ENCODE measurements at places on chromosomes 6 and 20. TPM values are rescaled to one million over a fixed set of nuclear protein-coding genes. Genes with fewer than 3 reads are reported as not detected.

DNA sequence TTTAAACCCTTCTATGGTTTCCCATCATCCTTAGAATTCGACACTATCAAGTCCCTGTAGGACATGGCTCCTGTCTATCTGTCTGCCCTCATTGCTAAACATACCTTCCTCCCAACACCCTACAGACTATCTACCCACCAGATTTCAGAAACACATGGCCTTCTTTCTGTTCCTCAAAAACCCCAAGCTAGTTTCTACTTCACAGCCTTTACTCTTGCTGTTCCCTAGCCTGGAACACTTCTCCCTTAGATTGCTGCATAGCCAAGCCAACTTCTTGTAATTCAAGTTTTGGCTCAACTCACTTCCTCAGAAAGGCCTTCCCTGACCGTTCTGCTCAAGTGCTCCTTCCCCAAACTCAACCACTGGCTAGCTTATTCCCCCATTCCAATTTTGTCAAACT, 156.2 kb downstream of the BTBD9 start:
- DNase-seq: no peak

DNA sequence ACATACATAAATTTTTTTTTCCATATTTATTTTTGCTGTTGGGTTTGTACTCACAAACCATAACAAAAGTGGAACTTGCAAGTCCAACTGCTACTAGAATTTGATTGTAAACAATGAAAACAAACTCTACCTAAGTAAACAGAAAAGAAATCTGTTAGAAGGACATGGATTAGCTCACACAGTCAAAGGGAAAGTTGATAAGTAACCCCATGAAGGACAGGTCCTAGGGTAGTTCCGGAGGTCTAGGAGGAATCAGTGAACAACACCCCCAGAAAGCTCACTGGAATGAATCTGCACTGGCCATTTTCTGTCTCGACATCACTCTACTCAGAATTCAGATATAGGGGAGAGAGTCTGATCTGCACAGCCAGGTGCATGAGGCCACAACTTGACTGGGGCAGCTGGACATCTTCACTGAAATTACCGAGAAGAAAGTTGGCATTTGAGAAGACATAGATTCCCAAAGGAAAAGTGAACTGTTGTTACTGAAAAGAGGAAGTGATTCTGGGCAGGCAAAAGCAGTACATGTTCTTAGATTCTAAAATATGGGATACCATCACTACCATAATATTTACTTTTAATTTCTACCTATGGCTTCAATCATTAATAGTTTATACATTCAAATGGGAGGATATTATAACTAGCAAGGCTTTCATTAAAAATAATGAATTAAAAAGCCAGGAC, 76.4 kb downstream of the HMGN3 start:
- no peak for DNase-seq

GRCh38 chr6:131368198-131368911, 204.7 kb upstream of the ARG1 start:
- peak; percentile 28 for DNase-seq

DNA sequence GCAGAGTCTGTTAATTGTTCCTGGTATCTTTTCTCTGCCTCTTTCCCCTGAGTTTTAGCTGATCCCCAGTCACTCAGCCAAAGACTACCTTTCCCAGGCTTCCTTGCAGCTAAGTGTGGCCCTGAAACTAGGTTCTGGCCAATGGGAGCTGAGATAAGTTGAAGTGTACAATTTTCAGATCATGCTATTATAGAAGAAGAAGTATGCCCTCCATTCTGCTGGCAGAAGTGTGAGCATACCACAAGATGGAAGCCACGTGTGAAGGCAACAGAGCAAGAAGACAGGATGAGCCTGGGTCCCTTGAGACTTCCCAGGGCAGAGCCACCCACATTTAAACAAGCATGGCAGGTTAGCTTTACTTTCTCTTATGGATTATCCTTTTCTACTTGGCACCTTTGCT, 273.2 kb downstream of the HIVEP2 start:
- no peak for DNase-seq

GRCh38 chr6:122098201-122098678, 301.2 kb upstream of the HSF2 start:
- no peak for DNase-seq

BPIFA2 gene
- total RNA-seq: not detected

PREP gene
- 27.2 TPM for total RNA-seq

DNA sequence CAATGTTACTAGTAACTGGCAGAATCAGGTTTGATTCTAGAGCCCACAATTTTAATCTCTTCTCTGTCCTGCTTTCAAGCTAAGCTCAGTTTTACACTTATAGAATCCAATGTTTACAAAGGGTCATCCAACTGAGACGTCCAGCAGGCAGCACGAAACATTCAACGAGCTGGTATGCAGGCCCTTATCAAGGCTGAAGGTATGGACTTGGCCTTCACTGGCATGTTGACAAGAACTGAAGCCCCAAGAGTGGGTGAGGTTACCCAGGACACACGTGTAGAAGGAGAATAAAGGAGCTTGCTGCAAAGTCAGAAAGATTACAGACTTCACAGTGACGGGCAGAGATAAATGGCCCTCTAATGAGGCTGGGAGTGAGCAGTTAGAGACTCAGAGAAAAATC, 187.4 kb downstream of the KIF16B start:
- no peak for DNase-seq

EFCAB8 gene
- 0.53 TPM for total RNA-seq

IMPG1 gene
- total RNA-seq: 0.44 TPM

RNF5 gene
- 133 TPM for total RNA-seq

GRCh38 chr20:20971810-20972209, 134.3 kb downstream of the LINC00237 start:
- DNase-seq: no peak

- no peak for DNase-seq
Measured at GRCh38 chr20:48531505-48531904, 296.3 kb downstream of the PREX1 start.

DNA sequence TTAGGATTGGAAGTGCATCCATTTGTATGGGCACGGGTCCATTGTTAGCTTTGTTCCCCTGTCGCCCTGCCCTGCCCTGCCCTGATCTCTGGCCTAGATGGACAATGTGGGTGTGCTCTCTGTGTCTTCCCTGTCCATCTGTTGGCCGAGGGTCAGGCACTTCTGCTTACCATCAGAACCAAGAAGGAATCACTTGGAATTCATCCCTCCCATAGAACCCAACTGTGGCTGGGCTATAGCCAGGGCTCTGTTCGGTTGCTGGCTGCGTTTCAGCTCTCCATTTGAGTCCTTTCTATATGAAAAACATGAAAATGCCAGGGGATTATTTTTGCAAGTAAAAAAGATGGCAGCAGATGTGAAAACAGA, 26.6 kb upstream of the TULP4 start:
- DNase-seq: no peak

RIPOR3 gene
- total RNA-seq: 5.6 TPM

GRCh38 chr20:13418263-13419229, 197.5 kb downstream of the ISM1 start:
- DNase-seq: no peak

GRCh38 chr6:137415834-137416190, 78.4 kb downstream of the OLIG3 start:
- no peak for DNase-seq

- DNase-seq: no peak
Measured at GRCh38 chr6:89022798-89023197, 57.8 kb upstream of the PNRC1 start.

- DNase-seq: no peak
Measured at GRCh38 chr6:23145781-23146180, 576.4 kb downstream of the HDGFL1 start.

DNA sequence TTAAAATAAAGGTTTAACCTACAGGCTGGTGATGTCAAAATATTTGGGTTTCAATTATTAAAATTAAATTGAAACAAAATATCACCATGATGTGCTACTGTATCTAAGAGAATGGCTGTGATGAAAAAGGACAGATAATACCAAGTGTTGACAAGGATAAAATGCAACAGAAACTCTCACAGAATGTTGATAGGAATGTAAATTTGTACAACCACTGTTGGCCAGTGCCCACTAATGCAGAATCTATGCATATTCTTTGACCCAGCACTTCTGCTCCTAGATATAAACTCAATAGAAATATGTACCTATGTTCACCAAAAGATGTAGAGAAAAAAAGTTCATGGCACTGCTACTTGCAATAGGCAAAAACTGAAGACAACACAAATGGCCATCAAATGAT, 41.1 kb upstream of the BTBD3 start:
- no peak for DNase-seq

C6orf132 gene
- 11.6 TPM for total RNA-seq

- DNase-seq: no peak
Measured at GRCh38 chr20:45416917-45417316, 976 bp downstream of the PIGT start.

DNA sequence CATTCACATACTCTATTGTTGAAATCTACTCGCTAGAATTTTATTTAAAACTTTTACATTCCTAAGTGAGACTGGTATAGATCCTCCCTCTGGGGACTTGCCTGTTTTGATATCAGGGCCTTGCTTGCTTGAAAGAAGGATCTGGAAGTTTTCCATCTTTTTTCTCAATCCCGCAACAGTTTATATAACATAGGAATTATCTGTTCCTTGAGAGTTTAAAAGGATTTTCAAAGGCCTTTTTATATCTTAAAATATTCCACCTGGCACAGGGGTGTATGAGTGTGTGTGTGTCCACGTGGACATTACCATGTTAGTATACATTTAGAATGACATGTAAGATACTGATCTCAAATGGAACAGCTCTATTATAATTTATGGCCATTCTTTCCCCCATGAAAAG, 96.3 kb downstream of the TRERF1 start:
- no peak for DNase-seq

DNA sequence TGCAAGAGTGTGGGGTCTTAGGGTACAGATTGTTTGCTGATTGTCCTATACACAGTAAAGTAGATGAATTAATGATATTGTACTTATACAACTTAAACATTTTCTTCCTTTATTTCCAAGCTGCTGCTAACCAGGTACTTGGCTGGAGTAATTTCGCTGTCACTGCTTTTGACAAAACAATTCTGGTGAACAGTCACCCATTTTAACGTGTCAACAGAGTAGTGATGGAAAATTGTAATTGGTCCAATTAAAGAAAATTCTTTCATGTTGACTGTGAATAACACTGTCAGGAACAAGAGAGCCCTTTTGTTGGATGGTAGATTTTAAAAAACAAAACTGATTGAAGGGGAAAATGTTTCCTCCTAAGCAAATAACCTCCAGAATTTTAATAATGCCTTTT, 26.4 kb upstream of the MROH8 start:
- no peak for DNase-seq

GRCh38 chr6:12081771-12082170, 69.7 kb downstream of the HIVEP1 start:
- no peak for DNase-seq

GRCh38 chr6:168225471-168225911, 94.1 kb downstream of the DACT2 start:
- DNase-seq: no peak

CDC5L gene
- total RNA-seq: 23.1 TPM

DNA sequence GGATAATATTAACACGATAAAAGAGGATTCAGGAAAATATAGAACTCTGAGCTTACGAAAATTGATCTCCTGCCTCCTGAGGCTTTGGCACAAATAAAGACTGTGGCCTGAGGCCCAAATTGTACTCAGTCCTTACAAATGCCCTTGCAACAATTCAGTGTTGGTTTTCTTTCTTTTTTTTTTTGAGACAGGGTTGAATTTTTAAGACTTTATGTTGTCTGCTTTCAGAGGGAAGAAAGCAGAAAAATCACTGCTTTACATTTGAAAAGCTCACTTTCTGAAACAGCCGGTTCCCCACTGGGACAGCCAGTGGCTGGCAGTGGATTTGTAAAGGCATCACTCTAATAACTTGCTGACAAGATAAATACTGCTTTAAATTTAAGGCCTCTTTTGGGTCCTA, 290.5 kb downstream of the SLC35F1 start:
- DNase-seq: no peak

GRCh38 chr6:156021746-156022396, 566.2 kb upstream of the NOX3 start:
- DNase-seq: no peak

GRCh38 chr6:169858293-169858934, 107.0 kb downstream of the ERMARD start:
- no peak for DNase-seq

DNA sequence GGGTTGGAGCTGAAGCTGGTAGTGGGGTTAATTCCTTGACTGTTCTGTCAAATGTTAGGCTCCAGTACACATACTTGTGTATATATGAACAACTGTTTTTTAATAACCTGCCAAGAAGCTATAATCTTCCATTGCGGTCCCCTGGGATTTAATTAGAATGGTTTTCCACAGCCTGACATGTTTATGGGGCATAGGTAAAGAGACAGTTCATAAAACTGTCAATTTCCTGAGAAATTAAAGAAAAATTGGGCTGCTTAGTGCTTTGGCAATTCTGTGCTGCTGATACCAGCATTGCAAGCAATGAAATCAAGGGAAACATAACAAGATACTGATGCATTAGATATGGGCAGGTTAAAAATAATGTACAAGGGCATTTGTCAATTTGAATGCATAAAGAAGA, 314.1 kb upstream of the SLC35B3 start:
- no peak for DNase-seq

- peak; percentile 61 for DNase-seq
Measured at GRCh38 chr6:72622094-72622940, 453 bp downstream of the KCNQ5 start.

VWA7 gene
- total RNA-seq: 1.5 TPM

- DNase-seq: no peak
Measured at GRCh38 chr20:23096097-23096496, 10.0 kb upstream of the CD93 start.

- peak; percentile 15 for DNase-seq
Measured at GRCh38 chr6:78615430-78615904, 251.9 kb upstream of the IRAK1BP1 start.

- DNase-seq: no peak
Measured at GRCh38 chr20:43680981-43681380, 14.1 kb downstream of the MYBL2 start.

GRCh38 chr20:4242376-4242775, 227.0 kb upstream of the RNF24 start:
- no peak for DNase-seq

DNA sequence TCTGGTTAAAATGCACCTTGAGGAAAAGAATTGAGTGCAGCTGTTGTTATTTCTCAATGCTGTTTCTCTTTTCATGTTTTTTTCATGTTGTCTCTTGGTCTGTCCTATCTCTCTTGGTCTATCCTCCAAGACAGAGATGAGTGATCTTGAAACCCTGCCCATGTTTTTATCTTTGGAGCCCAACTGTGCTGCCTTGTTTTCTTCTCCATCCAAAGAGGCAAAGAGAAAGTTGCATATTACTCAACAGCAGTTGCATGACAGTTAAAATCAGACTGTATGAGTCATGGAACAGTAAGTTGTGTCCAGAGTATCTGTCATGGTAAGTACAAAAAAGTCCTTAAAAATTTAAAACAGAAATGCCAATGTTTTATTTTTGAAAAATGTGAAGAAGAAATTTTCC, 26.2 kb downstream of the BCAS1 start:
- peak; percentile 28 for DNase-seq

- DNase-seq: no peak
Measured at GRCh38 chr6:153814136-153814535, 224.9 kb upstream of the OPRM1 start.

- DNase-seq: peak; percentile 11
Measured at GRCh38 chr20:9363673-9364072, 150.7 kb upstream of the LAMP5 start.

GRCh38 chr20:63224412-63225081, 8.6 kb upstream of the YTHDF1 start:
- DNase-seq: peak; percentile 66

B3GAT2 gene
- 0.17 TPM for total RNA-seq
